ENCODE measurements at places on chromosomes 3 and 15.

DNA sequence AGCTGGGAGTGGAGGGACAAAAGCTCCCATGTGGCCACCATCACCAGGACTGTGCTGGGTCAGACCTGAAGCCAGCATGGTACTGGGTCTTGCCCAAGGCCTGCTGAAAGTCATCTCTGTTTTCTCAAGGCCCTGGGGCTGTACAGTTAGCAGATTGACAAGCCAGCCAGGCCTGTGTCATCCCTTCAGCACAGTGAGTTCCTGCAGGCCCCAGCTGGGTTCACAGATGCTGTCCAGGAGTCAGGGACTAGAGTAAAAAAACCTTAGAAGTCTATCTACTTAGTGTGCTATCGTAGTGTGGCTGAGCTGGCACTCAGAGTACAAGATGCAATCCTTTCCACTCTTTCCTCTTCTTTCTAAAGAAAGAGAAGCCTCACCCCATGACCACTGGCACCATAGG lies 246.0 kb upstream of the NAALADL2 start:
- no peak for DNase-seq

DNA sequence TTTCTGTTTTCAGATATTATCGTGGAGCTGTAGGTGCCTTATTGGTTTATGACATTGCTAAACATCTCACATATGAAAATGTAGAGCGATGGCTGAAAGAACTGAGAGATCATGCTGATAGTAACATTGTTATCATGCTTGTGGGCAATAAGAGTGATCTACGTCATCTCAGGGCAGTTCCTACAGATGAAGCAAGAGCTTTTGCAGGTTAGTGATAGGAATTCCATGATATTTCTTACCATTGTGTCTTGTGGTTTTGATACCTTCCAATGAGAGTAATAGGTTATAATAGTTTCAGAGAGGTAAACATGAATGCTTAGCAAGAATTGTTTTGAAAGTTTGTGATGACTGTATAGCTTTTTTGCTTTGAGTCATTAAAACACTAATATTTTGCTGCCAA lies 8.5 kb downstream of the RAB11A start:
- no peak for DNase-seq

- DNase-seq: no peak
These were observed 20.4 kb downstream of the BHLHE40 start for GRCh38 chr3:4999531-5000184.

- no peak for DNase-seq
These were observed 177.3 kb downstream of the NFKBIZ start for GRCh38 chr3:102026656-102027055.

DNA sequence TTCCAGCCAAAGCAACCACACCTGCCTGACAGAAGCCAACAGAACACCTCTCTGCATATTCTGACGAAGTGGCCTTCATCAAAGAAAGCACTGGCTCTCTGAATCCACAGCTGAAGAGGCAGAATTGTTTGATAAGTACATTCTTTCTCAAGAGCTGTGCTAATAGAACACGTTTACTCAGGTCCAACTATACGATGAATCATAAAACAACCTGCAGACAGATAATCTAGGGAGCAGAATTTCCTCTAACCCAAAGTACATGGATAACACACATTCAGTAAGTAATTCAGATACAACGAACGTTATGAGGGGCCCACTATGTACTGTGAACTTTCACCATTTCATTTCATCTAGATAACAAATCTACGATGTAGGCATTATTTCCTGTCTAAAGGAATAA lies 25.4 kb downstream of the ALDH1A2 start:
- no peak for DNase-seq

- DNase-seq: no peak
These were observed 355.1 kb downstream of the GBE1 start for GRCh38 chr3:81406318-81406717.

DNA sequence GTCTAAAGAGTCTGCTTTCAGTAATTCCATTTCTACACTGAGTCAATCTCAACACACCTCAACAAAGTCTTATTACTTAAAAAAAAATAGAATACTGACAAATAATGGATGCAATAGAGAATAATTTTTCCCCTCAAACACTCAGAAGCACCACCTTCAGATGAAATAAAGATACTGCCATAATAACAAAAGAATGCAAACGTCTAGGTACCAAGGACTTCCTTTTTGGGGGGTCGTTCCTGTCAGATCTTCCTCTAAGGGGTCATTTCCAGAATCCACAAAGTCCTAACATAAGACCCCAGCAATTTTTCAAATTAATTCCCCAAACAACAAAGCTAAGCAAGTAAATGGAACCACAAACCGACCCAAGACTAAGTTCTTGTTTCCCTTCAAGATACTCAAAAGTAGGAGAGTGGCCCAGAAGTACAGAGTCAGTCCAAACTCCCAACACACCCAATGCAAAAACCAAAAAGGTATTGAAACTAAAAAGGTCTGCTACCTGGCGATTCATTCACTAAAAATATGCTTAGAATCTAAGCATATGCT lies 1.3 kb downstream of the RYK start:
- DNase-seq: no peak

- DNase-seq: no peak
These were observed 32.6 kb downstream of the TGM4 start for GRCh38 chr3:44906997-44907396.

- DNase-seq: peak; percentile 6
These were observed 470.8 kb downstream of the SOX2 start for GRCh38 chr3:182182531-182182968.

- DNase-seq: peak; percentile 54
These were observed at the start of gene PRKCD for GRCh38 chr3:53160660-53161449. PRKCD (plus strand) TSS chr3:53161209; CDS start chr3:53178423, 17,214 bp downstream.

GRCh38 chr15:44038755-44039191 lies 156.3 kb downstream of the FRMD5 start:
- no peak for DNase-seq

DNA sequence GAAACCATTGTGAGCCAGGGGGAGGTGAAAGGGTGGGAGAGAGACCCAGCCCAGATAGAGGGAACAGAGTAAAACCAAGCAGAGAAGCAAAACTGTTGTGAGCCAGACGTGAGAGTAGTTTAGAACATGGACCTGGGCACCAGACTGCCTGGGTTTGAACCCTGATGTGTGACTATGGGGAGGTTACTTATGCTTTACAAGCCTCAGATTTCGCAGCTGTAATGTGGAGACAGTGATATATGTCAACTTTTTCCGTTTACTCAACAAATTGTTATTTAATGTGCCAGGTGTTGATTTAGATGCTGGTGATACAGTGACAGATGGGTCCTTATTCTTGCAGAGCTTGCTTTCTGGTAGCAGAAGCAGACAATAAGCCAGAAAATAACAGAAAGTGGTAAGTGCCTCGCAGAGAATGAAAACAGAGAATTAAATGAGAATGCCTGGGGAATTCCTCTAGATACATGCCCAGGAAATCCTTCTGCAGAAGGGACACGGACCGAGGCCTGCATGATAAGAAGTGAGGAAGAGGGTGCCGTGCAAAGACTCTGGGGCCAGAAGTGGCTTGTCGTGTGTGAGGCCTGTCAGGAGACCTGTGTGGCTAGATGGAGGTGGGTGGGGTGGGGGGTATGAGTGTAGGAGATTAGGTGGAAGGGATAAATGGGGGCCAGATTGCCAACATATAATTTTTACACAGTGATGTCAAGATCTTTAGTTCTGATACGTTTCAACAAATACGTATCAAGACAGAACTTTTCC lies 15.0 kb downstream of the KAT2B start:
- no peak for DNase-seq

- DNase-seq: peak; percentile 44
These were observed 114.7 kb downstream of the GADL1 start for GRCh38 chr3:30779686-30780287.
